ENCODE measurements at places on chromosomes 2 and 18. TPM values are rescaled to one million over a fixed set of nuclear protein-coding genes. Genes with fewer than 3 reads are reported as not detected.

DNA sequence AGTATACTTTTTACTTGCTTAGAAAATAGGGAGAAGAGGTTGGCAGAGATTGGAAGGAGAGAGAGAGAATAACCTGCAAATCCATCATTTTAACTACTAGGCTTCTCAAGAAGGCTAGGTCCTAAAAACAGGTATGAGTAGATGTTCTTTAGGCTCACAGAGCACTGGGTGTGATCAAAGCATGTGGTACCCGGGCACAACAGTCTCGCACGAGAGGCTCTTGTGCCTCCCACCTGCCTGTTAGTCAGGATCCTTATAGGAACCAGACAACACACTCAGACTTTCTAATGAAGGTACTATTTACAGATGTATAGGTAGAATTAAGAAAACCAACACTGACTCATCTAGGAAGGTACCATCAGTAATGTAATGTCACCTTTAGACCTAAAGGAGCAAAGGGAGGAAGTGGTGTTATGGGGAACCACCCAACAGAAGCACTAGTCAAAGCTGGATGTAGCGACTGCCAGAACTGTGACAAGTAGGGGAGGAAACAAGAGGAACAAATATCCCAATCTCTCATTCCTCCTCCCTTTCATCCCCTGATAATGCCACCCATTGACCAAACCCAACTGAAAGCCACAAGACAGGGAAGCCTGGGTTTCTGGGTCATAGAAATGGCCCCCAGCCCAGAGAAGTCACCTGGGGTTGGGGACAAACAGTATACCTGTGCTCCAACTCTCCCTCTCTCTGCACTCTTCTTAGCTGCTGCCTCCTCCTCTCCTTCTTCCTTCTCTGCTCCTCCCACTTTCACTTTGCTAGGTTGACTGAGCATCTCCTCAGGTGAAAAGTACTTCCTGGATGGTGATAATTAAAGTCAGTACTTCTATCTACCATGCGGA is 16.0 kb upstream of the MARCHF4 start:
- DNase-seq = no peak

DNA sequence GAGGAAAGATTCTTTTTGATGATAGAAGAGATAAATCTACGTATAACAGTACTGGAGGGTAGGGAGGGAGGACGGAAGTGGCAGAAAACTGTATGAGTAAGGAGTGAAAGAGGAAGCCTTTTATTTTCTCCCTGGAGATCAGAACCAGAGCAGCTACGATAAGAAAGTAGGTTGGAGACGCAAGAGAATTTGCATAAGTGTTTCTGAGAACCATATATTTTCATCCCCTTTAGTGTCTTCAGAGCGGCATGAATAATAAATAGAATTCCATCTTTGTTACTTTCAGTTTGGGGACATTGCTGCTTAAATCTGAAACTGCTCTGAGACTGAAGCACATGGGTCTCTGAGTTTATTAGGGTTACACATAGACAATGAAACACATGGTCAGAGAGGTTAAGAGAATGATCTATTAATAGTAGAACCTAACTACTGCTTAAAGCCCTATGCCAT is 230.2 kb upstream of the TNP1 start:
- no peak for DNase-seq

- no peak for DNase-seq
Measured at GRCh38 chr18:79507546-79508480, 112.1 kb downstream of the NFATC1 start.

DNA sequence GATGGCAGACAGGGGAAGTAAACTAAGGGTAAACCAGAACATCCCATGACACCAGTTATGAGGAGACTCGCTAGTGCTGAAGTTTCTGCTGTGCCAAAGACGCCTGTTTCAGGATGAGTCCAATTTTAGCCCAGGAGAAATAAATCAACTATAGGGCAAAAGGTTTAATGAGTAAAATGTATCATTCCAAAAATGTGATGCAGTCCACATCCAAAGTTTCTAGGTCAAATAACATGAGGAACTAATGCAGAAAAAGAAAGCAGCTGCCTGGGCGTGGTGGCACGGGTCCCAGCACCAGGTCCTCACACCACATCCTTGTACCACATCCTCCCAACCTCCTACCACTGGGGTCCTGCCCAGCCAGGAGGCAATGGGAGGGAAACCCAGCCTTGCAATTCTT is 126.9 kb upstream of the CTAGE1 start:
- no peak for DNase-seq

DNA sequence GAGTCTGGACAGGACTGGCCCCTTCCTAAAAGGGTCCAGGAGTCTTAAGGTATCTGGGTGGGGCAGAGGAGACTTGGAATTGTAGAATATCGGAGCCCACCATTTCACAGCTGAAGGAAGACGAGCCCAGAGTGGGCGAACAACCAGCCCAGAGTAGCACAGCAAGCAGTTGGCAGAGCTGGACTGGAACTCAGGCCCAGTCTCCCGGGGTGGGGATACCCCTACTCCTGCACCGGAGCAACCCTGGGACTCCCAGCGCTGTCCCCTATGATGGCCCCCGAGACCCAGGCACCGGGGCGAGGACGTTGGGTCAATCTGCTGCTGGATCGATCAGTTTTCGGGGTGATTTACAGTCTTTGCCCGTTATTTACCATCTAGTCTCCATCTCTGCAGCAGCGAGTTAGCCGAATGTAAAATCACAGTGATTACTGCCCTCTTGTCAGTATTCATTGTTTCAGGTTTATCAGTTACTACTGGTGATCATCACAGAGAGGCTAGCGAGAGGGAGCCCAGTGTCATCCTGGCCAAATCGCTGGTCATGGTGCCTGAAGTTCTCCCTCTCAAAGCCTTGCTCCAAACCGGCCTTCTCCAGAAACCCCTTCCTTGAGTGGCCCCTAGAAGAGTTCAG is 75.3 kb downstream of the SMAD7 start:
- no peak for DNase-seq

DNA sequence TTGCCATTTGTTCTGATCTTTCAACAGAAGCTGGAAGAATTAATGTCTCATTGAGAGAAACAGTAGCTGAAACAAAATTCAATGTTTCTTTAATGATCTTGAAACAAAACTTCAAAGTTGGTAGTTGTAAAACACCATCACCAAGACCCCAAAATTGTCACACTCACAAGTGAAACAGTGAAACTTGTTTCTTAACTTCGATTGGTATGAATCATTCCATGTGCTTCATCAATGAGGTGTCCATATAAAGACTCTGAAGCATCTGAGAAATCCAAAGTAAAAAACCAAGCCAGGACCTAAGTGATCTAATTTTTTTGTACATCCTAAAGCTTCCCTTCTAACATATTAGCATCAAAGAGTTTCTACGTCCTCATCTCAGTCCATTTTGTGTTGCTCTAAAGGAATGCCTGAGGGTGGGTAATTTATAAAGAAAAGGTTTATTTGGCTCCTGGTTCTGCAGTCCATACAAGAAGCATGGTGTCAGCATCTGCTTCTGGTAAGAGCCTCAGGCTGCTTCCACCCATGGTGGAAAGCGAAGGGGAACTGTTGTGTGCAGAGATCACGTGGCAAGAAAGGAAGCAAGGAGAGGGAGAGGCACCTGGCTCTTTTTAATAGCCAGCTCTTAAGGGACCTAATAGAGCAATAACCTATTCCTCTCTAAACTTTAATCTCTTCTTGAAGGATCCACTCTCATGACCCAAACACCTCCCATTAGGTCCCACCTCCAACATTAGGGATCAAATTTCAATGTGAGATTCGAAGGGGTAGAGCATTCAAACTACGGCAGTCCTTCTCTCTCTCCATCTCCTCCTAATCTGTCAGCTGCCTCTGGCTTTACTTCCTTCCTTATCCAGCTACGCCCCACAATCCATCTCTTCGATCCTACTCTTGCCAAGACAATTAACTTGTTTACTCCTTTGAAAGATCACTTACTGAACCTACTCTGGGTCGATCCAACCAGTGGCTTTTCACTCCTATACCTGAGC is 20.7 kb upstream of the TLK1 start:
- no peak for DNase-seq

DNA sequence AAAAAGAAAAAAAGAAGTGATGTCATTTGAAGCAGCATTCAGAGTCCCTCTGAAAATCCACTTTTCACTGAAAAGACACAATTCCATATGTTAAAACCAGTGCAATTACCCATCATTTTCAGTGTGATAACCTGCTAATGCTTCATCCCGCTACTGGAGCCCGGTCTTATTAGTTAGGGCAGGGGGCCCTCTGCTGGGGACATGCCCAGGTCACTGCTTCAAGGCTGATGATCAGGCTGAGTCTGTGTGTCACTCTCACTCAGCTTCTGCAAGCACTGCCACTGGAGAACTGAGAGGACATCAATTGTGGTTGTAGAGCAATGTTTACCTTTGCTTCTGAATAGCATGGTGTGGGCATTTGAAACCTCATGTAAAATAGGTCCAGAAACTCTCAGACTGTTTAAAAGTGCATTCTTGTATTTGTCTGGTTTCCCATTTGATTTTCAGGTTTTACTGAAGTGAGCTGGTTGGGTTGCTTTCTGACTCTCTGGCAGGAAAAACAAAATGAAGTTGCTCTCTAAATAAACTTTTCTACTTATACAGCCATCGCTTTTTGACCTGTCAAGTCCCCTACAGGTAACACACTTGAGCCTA is 49.2 kb upstream of the NXPH2 start:
- peak; percentile 10 for DNase-seq

DNA sequence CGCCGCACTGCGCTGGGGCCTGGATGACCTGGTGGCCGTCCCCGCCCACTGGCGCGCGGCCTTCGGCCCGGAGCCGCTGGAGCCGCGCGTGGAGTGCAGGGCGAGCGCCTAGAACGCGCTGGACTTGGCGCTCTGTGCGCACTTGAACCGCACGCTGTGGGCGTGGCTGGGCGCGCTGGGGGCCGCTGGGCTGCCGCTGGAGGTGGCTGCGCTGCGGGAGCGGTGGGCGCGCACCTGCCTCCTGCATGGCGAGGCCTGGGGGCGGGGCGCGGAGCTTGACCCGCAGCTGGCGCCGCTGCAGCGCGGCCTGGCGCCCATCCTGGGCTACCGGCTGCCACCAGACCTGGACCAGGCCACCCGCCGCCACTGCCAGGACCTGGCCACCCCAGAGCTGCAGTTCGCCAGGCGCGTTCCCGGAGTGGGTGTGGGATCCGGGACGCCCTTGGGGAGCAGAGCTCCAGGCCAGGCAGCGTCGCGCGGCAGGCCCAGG is 9.9 kb downstream of the AQP12B start:
- DNase-seq = no peak

CXCR1 gene
- not detected for total RNA-seq

- peak; percentile 14 for DNase-seq
Measured at GRCh38 chr2:120354935-120355779, 9.2 kb downstream of the INHBB start.

GRCh38 chr2:75177427-75177826 is 21.9 kb downstream of the TACR1 start:
- no peak for DNase-seq

GRCh38 chr2:240211096-240211495 is 70.6 kb upstream of the OTOS start:
- DNase-seq = no peak

GRCh38 chr2:20050104-20050645 is 1.3 kb downstream of the LAPTM4A start:
- DNase-seq = peak; percentile 70

FZD7 gene
- 0.61 TPM for total RNA-seq

CCL20 gene
- total RNA-seq = 2.6 TPM

- no peak for DNase-seq
Measured at GRCh38 chr18:37247497-37248161, 318.0 kb downstream of the CELF4 start.

LOXL3 gene
- 0.25 TPM for total RNA-seq

DNA sequence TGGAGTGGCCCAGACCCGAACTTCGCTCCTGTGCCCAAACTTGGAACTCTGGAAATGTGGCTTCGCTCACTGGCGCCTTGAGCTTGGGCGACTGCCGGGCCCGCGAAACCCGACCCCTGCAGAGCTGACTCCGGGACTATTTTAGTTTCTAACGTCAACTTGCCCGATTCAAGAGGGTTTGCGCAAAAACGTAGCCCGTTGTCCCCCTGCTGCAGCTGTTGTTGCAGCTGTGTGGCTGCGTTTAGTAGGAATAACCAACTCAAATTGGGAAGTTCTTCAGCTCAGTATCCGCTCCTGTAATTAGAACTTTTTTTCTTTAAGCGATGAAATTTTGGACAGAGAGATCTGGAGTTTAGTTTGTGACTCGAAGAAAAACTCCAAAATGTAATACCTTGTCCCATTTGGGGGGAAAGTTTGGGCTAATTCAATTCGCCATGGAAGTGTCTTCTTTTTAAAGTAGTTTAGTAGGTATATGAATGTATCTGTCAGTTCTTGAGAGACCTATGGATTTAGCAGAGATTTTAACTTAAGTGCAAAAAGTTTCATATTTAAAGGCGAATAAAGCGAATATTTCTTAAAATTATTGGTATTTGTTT is 559 bp downstream of the MYL12A start:
- DNase-seq = peak; percentile 31

SGO2 gene
- total RNA-seq = 4.8 TPM

DNA sequence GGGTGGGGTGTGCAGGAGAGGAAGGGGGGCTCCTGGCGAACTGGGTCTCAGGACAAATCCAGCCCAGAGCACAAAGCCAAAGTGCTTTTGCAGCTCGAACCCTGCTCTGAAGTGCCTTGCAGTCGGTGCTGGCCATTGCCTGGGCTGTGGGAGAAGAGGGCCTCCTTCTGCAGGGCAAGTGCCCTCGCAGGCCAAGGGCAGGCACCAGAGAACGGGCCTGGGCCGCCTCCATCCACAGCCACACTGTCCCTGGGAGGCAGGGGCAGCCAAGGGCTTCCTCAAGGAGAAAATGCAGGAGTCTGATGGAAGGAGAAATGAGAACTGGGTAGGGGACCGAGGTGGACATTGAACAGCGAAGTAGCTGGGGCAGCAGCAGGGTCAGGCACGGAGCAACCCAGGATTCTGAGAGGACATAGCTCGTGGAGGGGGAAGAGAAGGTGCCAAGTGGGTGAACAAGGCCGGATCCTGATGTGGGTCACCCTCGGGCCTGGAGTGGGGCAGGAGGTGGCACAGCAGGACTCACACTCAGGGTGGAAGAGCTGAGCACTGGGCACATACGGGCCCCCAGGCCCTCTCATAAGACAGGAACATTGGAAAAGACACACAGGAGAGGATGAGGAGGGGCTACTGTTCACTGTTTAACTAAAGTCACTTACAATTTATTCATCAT is 312.8 kb upstream of the SALL3 start:
- no peak for DNase-seq

DNA sequence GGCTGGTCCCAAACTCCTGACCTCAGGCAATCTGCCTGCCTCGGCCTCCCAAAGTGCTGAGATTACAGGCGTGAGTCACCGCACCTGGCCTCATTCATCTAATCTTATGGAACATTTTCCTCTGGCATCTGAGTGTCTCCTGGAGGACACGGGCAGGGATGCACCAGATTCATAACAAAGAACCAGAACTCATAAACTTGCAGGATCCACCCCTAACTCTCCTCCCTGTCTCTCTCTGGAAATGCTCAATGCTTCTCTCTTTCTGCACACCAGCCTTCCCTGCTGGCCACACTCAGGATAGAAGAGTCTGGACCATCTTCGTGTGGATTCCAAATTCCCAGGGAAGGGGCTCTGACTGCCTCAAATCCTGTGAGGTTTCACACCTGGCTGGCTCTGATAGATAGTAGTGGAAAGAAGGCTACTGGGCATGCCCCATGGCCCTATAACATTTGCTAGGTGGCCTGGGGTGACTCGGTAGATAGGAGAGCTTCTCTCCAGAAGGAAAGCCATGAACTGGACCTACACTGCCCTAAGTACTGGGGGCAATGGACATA is 483.2 kb upstream of the GYPC start:
- DNase-seq = no peak
